D721Med (cell line): ENCODE measurements at places on chromosomes 1 and 21.

DNA sequence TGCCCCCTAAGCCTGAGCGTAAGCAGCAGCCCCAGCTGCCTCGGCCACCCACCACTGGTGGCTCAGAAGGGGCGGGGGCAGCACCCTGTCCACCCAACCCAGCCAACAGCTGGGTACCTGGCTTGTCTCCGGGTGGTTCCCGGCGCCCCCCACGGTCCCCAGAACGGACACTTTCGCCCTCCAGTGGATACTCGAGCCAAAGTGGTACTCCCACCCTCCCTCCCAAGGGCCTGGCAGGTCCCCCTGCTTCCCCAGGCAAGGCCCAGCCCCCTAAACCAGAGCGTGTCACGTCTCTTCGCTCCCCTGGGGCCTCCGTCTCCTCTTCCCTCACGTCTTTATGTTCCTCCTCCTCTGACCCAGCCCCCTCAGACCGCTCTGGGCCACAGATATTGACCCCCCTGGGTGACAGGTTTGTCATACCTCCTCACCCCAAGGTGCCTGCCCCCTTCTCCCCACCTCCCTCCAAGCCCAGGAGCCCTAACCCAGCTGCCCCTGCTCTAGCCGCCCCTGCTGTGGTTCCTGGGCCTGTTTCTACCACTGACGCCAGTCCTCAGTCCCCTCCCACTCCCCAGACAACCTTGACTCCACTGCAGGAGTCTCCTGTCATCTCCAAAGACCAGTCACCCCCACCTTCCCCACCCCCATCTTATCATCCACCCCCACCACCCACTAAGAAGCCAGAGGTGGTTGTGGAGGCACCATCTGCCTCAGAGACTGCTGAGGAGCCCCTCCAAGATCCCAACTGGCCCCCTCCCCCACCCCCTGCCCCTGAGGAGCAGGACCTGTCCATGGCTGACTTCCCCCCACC, 46.2 kb downstream of the YARS1 start:
- DNase-seq = no peak

DNA sequence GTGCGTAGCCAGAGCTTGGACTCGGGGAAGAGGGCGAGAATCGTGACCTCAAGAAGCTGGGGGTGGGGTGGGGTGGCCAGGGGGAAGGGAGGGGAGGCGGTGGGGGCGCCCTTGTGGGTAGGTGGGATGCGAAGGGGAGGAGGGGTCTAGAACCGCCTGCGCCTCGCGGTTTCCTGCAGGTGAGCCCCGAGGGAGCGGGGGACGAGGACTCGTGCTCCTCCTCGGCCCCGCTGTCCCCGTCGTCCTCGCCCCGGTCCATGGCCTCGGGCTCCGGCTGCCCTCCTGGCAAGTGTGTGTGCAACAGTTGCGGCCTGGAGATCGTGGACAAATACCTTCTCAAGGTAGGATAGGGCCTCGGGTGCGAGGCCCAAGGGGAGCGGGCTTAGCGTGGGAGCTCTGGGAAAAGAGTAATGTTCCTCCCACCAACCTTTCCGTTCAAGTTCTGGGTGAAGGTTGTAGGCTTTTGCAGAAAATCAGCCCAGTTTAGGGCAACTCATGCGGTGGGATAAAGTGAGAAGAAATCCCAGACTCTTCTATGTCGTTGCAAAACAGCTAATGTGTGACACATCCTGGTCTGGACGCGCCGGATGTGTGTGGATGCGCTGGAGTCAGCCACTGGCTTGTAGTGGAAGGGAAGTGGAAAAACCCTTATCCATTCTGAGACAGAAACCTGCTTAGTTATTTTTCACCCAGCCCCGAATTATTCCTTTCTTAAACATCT, 2.9 kb downstream of the LHX8 start:
- no peak for DNase-seq

GRCh38 chr1:1627829-1628753, 3.9 kb upstream of the MMP23B start:
- DNase-seq = no peak

GRCh38 chr21:26887251-26887650, 42.0 kb upstream of the ADAMTS1 start:
- DNase-seq = no peak

DNA sequence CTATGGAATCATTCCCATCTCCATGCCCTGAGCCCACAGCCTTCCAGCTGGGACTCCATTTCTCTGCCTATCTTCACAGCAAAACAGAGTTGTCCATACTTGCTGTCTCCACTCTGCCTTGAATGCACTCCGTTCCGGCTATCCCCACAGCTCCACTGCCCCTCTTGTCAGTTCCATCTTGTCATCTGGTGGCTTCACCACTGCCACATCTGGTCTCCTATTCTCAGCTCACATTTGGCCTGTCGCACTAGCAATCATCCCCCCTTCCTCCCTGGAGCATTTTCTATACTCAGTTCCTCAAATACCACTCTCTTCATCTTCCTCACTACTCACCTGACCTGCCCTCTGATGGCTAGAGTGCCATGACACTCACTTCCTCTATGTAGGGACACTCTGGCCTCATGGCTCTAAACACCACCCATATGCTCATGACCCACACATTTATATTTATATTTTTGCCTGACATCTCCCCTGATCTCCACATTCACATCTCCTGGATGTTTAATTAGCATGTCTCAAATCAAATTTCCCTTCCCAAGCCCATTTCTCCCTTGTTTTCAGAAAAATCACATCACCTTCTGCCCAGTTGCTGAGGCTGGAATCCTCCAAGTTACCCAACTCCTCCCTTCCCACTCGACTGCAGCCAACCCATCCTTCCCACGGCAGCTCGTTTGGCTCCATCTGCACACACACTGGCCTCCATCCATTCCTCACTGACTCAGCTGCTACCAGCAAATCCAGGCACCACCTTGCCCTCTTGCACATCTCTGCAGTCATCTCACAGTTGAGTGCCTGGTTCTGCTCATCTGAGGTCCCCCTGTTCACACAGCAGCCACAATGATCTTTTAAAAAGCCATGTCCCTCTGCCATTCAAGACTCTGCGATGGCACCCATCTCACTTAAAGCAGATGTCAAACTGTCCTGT, 6.1 kb downstream of the ZNF692 start:
- no peak for DNase-seq

DNA sequence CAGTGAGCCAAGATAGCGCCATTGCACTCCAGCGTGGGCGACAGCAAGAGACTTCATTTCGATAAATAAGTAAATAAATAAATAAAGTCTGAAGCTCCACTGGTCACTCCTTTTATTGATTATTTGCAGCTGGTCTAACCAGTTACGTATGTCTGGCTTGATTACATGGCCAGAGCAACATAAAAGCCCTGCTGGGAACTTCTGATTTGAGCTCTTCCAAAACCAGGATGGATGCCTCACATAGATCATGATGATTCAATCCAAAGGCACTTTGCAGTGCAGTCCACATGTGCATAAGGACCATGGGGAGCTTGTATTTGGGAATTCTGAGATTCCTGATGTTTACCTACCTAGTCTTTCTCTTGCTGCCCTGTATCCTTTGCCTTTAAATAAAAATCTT, 24.0 kb downstream of the NSUN4 start:
- no peak for DNase-seq

- DNase-seq = no peak
These were observed 19.5 kb downstream of the SFPQ start for GRCh38 chr1:35173491-35173890.

DNA sequence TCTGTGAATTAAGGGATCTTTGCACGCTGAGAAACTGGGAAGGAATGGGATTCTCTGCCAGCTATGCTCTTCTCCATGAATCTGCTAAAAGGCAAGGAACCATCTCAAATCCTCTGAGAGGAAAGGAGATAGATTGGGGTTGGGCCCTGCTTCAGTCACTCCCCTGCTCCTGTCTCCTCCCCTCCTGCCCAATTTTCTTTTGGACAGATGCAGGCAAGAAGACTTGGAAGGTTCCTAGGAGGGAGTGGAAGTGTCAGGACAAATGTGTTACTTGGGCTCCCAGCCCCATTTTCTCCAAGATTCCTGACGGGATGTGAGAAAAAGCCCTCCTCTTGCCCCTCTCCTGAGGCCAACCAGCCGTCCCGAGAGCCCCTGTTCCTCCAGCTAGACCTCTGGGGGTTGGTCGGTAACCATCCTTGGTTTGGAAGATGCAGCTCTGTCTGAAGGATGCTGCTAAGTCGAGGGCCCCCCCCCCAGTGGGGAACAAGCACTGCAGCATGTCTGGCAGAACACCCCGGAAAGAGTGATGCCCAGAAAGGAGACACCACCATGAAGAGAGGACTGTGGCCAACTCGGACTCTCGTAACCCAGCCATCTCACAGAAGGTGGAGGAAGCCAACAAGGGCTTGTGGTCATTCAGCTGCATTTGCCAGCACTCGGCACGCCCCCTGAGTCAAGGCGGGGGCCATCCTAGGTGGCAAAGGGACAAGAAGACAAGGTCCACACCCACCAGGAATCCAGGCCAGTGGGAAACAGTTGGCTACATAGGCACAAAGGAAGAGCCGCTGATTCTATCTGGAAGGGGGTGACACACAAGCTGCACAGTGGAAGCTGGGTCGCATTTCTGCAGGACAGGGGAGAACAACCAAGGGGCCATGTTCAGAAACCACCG, 43.7 kb downstream of the CDK18 start:
- DNase-seq = no peak

DNA sequence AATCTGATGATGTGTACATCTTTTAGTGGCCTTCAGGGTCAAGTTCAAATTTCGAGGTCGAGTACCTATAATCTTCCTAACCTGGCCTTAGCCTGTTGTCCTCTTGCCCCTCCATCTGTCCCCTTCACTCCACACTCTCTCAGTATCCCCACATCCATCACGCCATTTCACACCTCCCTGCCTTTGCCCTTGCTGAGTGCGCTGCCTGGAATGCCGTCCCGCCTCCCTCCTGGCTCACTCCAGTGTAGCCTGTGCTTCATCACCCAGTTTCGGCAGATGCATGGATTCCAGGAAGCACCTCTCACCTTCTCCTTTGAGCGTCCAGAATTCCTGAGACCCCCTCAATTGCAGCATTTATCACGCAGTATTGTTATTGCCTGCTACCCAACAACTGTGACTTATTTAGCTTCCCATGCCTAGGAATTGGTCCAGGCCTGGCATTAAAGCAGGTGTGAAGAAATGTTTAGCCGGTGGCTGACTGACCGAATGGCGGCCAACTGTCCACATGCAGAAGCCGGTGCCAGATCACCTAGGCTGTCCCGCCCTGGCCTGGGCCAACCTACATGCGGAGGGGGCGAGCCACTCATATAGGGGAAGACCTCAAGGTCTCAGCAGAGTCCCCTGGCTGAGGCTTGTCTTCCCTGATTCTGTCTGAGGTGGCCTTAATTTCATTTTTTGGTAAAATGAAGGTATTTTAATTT, 34.5 kb downstream of the MYOM3 start:
- no peak for DNase-seq

GRCh38 chr21:14890141-14890540, 174.7 kb downstream of the NRIP1 start:
- no peak for DNase-seq

DNA sequence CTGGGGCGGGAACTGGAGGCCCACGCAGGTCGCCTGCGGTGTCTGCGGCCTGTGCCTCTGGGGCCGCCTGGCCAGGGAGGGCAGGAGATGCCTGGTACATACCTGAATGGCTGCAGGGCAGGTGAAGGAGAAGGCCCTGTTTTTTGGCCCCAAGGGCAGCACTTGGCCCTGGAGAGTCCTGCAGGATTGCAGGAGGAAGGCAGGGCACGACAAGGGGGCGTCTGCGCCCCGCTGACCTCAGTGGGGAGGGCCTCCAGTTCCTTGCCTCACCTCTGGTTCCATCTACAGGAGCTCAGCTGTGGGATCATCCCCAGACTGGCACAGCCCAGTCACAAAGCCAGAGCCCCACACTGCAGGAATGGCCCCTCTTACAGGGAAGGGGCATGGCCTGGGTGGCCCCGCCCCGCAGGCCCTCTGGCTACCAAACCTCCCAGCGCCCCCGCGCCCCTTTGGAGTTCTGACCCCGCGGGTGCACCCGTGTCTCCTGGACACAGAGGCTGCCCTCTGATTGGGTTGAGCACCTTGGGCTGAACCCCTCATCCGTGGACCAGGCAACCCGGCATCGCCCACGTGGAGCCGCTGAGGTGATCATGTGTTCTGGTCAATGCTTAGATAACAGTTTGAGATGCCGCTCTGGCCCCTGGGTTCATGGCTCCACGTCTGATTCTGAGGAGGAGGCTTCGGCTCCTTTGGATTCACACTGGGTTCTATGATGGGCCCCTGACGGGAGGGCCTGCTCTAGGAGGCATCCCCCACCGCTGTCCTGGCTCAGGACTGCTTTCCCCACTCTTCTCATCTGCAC, 1.3 kb upstream of the PEX10 start:
- no peak for DNase-seq

DNA sequence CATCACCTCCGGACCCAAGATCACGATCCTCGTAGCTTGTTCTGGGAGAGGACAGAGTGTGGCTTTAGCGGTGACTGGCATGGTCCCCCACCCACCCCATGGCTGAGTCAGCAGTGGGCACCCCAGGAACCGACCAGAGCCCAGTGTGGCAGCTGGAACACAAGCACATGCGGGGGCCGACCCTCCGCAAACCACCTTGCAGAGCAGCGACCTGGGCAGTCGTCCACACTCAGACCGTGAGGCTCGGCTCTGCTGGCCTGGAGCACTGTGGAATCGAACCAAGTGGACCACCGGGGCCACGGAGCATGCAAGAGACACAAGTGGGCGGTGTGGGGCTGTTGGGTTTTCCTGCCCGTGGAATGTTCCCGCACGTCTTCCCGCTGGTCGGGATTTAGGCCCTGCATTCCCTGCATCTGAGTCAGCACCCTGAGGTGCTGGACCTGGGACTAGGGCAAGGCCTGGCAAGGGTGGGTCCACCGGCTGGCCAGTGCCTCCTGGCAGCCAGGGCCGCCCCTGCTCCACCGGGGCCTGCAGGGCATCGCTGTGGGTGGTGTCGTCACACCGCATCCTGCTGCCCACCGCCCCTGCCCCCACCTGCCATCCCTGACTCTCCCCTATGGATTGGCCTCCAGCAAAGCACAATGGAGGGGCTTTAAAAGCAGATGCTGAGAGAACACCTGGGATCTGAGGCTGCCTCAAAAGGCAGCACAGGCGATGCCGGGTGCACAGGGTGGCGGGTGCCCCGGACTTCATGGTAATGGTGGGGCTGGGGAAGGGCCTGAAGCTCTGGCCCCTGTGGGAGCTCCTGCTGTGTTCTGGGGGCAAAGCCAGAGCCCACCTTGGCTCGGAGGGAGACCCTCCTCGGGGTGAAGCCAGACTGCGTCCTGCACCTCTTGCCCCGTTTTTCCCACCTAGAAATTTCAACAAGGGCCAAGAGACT, 18.5 kb downstream of the MORN1 start:
- DNase-seq = no peak

GRCh38 chr1:12496154-12496961, 121.7 kb downstream of the DHRS3 start:
- no peak for DNase-seq
